ENCODE measurements at places on chromosomes 12 and 14. TPM values are rescaled to one million over a fixed set of nuclear protein-coding genes. Genes with fewer than 3 reads are reported as not detected.

KLHDC1 gene
- 0.90 TPM for total RNA-seq

CCDC85C gene
- total RNA-seq: 26.6 TPM

HSPB8 gene
- 2.4 TPM for total RNA-seq

DHRS2 gene
- total RNA-seq: not detected

Measured in bronchial epithelial cell (primary cell).